HAP-1 (cell line): ENCODE measurements at places on chromosomes 5 and 9.

DNA sequence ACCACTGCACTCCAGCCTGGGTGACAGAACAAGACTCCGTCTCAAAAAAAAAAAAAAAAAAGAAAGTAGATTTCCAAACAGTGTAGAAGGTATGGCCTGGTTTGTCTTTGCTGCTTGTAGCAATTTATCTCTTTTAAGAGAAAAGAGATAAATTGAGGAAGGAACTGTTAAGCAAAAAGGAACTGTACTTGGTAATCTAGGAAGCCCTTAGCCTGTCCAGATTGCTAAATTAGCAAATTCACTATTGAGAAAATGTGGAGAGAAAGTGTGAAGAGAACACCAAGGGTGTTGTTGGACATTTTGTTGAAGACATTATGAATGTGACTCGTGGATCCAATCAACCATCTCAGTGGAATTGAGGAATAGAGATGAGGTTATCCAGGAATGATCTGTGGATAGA lies 13.0 kb upstream of the SUSD3 start:
- DNase-seq = no peak

DNA sequence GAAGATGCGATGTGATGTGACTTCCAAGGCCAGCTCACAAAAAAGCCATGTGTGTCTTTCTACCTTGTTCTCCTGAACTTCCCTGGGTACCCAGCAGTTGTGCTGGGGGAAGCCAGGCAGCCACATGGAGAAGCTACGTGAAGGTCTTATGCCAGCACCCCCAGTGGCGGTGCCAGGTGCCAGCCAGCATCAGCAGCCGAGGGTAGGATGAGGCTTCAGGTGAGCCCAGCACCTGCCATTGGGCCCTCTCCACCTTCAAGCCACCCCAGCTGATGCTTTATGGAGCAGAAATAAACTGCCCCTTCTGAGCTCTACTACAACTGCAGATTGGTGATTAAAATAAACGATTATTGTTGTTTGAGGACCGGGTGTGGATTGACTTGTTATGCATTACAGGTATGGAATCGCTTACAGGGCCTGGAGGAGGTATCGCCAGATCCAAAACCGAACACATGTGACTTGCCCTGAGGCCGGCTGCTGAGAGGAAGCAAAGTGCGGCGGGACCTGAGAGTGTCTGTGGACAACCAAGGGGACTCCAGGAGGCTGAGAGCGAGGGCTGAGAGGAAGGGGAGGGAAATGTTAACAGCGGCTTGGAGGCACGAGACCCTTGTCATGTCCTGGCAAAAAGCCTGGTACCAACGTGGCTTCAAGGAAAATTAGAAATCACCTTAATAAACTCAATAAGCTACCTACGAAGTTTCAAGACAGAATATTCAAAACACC lies 36.0 kb upstream of the OLFM1 start:
- no peak for DNase-seq

- no peak for DNase-seq
Measured at GRCh38 chr9:88991066-88992034, at the start of gene S1PR3. TSS of gene S1PR3 (plus strand) at chr9:88991468. CDS start at chr9:89001201, 9,733 bp downstream.

GRCh38 chr9:97484134-97484533 lies 17.3 kb upstream of the TMOD1 start:
- DNase-seq = no peak

DNA sequence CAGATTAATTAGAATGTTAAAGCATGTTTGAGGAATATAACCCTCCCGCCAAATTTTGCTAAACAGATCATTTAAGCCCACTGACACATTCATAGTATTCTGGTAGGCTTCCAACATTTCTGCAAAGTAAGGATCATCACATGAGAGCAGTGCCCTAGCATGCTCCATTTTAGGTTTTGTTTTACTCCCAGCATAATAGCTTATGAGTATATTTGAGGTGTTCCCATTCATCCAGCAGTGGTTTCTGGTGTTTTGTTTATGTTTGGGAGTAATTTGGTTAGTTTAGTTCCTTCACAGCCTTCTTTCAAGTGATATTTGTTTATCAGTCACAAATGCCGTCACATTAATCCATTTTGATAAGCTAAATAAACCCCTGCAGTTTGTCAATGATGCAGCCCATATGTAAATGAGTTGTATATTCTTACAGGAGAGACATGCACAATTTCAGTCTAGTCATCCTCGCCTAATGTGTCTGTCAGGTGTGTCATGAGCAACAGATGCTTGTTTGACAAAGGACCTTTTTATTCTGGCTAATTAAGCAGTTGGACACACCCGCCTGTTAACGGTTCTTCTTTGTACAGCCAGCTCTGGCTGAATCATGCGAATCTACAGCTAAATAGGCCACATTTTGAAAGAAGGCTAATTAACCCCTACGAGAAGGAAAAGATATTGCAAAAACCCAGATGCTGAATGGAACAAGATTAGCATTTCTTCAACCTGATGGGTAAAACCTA lies 124.4 kb downstream of the RFX3 start:
- peak; percentile 90 for DNase-seq

GRCh38 chr9:69718218-69718617 lies 41.6 kb downstream of the PTAR1 start:
- DNase-seq = no peak

DNA sequence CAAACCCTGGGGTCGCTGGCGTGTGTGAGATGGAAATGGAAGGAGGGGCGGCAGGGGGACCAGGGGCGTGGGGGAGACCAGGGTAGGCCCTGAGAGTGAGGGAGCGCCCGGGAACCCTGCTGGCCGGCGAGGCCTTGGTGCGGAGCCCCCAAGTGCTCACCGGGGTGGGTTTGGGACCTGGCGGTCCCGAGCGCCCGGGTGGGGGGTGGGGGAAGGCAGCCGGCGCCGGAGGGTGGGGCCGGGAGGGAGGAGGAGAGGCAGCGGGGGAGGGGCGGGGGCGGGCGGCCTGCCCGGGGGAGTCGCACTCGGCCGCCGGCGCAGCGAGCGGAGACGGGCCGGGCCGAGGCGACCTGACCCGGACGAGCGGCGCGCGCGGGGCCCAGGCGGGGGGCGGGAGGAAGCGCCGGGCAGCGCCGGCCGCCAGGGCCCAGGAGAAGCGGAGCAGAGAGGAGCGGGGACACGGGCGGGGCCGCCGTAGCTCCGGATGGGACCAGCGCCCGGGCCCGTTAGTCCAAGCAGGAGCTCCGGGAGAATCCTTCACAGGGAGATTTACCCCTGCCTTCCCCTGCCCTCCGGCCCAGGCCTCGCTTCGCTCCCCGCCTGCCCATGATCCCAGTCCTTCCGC lies at the start of gene NPR2:
Gene NPR2 (plus strand): TSS at position 295 of the 625 bp plus-strand sequence. CDS start 818 bp downstream, outside the sequence.
- no peak for DNase-seq

DNA sequence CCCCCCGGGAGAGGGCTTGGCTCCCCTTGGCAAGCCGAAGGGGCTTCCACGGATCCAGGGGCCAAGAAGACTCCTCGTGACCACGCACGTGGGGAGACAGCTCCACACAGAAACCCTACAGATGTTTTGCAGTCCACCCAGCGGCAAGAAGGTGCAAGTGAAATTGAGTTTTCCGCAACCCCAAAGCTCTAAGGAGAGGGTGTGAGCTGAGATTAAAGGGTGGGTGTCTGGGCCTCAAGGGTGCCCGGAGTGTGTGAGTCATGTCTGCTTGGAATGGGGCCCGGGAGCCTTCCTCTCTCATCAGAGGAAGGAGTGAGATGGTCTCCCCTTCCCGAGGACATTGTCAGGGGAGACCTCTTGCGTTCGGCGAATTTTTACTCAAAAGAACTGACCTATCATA lies 79.1 kb downstream of the OLFM1 start:
- DNase-seq = no peak

- DNase-seq = no peak
Measured at GRCh38 chr5:42655982-42656650, 100.5 kb upstream of the CCDC152 start.

DNA sequence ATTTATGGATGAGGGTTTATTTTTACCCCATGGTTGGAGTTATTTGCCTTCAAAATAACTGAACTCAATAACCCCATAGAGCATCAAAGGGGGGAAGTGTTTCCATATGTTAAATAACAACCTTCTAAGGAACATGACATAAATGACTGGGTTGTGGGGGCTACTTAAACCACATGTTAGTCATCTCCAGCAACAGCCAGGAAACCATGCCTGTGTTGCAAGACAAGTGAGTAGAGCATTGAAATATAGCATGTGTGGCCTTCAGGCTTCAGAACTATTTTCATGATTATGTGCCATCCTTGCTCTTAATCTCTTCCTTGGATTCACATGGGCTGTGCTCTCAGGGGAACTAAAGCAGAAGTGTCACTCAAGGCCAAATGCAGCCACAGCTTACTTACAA lies 431.2 kb downstream of the AGTPBP1 start:
- DNase-seq = no peak

DNA sequence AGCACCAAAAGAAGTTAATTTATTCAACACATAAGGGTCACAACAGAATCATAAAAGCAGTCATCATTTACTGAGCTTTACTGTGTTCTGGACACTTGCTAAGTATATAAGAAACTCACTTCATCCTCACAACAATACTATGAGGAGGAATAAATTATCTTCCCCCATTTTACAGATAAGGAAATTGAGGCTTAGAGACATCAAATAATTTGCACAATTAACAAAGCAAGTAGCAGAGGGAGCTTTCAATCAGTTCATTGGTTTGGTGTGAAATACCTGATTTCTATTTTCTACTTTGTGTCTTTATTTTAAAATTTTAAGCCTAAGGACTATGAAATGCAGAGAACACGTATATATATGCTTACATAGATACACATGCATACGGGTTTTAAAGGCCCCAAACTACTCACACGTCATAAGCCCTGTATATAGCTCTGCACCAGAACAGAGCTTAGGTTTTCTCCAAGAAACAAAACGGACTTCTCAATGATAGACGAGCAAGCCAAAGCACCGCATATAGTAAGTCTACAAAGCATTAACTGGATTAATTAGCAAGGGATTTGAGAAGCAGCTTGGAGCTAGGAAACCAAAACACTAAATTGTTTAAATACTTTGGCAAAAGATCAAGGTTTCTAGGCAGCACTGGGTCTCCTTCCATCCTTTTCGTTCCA lies 95.6 kb downstream of the DENND1A start:
- no peak for DNase-seq

DNA sequence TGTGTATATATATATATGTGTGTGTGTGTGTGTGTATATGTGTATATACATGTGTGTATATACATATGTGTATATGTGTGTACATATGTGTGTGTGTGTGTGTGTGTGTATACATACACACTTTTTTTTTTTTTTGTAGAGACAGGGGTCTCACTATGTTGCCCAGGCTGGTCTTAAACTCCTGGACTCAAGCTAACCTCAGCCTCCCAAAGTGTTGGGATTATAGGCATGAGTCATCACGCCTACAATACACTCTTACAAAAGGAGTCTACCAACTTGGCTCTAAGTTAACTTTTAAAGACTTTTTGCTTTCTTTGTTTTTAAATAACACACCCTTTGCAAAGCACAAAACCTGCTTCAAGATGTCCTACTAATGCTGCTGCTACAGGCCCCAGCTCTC lies 2.1 kb downstream of the C9orf78 start:
- no peak for DNase-seq

DNA sequence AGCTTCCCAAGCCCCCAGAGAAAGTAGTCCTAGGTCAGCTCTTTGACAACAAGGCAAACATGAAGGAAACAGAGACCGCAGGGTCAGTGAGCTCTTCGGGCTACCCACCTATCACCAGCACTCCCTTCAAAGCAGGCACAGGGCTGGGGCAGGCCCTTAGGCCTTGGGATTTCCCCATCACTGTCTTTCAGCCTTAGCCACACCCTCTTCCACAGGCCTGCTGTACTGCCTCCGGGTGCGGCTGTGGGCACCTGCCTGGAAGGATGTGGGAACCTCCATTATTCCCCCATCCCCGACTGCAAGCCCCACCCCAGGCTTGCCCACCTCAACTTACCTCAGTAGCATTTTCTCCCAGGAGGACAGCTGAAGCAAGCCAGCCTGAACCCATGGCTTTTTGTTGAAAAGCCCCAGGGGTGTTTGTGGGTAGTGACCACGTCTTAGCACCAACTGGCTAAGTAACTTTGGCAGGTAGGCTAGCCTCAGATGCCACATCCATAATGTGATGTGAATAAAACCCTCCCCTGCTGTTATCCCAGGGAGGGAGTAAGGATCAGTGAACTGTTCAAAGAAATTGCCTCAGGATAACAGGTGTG lies 100.2 kb downstream of the PIK3R1 start:
- DNase-seq = no peak

- DNase-seq = no peak
Measured at GRCh38 chr5:138660051-138660572, 84.9 kb upstream of the HSPA9 start.

- peak; percentile 43 for DNase-seq
Measured at GRCh38 chr9:87498046-87498810, 561 bp downstream of the DAPK1 start.

GRCh38 chr9:124835026-124835557 lies 18.2 kb upstream of the WDR38 start:
- peak; percentile 79 for DNase-seq

- no peak for DNase-seq
Measured at GRCh38 chr9:83675466-83675865, 32.3 kb downstream of the UBQLN1 start.

GRCh38 chr9:115155037-115155436 lies 37.1 kb upstream of the TNC start:
- DNase-seq = no peak

DNA sequence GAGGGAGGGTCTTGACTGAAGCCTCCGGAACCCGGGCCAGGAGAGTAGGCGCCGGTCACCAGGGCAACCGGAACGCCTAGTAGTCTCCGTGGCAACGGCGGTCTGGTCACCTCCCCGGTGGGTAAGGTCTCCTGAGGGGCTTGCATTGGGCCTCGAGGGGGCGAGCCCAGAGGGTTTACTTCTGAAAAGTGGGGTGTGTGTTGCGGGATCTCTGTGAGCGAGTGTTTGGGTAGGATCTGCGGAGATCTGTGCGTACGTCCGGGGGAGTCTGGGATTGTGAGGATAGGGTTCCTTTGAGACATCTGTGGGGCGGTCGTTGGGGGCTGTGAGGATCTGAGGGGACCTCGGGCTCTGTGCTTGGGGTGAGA lies at the start of gene FAM221B:
Gene FAM221B (minus strand): TSS at position 17 of the 368 bp plus-strand sequence. CDS start 2,571 bp downstream, outside the sequence.
- DNase-seq = no peak

DNA sequence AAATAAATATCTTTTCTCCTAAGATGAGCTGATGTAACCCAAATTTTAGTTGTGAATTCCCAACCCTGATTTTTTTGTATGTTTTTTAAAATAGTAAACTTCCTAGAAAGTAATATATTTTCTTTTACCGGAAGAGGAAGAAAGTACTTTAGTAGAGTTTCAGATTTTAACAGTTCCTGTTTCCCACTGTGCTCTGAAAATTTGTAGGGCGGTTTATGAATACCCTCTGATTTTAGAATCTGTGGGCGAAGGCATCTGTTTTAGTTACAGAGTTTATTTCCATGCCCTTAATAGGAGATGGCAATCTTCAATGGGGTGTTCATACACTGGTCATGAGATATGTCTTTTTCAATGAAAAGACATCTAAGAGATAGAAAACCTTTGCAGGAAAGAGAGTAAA lies 3.7 kb upstream of the HOMER1 start:
- DNase-seq = no peak

GRCh38 chr5:10059556-10059955 lies 190.1 kb downstream of the ATPSCKMT start:
- no peak for DNase-seq

- DNase-seq = no peak
Measured at GRCh38 chr5:151040211-151040747, 19.9 kb downstream of the GPX3 start.

DNA sequence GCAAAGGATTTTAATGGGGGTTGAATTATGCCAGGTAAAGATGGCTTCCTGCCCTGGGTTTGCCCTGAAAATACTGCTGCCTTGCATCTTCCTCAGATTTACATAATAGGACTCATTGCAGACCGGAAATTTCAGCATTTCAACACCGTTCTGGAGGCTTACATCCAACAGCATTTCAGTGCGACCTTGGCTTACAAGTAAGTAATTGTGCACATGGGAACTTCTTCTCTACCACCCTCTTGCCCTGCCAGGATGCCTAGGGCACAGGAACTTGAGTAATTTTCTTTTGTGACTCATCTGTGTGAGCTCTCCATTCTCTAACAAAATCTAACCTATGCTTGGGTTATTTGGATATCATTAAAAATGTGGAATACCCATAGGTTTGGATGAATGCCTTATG lies 80.2 kb downstream of the DOCK2 start:
- DNase-seq = no peak
